ENCODE measurements at places on chromosomes 4 and X. TPM values are rescaled to one million over a fixed set of nuclear protein-coding genes. Genes with fewer than 3 reads are reported as not detected.

Gene FGG
- 0.69 TPM for total RNA-seq

Gene TLR2
- 12.9 TPM for total RNA-seq

DNA sequence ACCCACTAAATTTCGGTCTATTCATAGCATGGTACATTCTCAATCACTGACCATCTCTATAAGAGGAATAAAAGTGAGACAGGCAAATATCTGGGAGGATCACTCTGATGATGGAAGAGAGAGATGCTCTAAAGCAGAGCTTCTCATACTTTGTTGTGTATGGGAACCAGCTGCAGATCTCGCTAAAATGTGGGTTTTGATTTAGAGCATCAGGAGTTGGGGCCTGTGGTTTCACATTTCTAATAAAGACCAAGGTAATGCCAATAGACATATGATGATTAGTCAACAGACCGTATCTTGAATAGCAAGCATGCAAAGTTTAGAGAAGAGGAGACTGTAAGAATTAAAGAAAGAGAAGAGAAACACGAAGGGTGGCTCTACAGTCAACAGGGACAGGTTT is 107.4 kb upstream of the FTHL17 start:
- no peak for DNase-seq

- DNase-seq = peak; percentile 84
Measured at GRCh38 chr4:1072830-1073446, 40.4 kb downstream of the RNF212 start.

GRCh38 chr4:31272331-31273061 is 552.3 kb downstream of the PCDH7 start:
- DNase-seq = no peak

GRCh38 chr4:17875402-17876070 is 64.8 kb downstream of the NCAPG start:
- no peak for DNase-seq

DNA sequence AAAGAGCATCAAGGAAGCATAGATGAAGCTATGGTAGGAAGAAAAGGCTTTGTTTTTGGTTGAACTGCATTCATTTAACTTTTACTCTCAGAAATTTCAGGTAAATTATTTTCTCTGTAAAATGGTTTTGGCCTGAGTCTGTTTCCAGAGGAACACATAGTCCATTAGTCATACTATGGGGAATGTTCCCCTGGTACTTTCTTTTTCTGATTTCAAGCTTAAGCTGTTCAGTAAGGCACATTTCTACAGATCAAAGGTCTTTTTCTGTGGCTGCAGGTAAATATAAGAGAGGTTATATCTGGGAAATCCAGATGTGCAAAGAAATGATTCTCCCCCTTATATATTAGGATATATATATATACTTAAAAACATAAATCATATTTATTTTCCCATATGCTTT is 1744.4 kb upstream of the ADGRL3 start:
- no peak for DNase-seq
